Hepatocyte (in vitro differentiated cells): ENCODE measurements at places on chromosomes 3 and 15. TPM values are rescaled to one million over a fixed set of nuclear protein-coding genes. Genes with fewer than 3 reads are reported as not detected.

The OTOL1 gene
- not detected in 2 replicates for total RNA-seq

The HGD gene
- 48.3 and 64.6 TPM in 2 replicates for total RNA-seq

The ITIH1 gene
- total RNA-seq, result 120 and 154 TPM in 2 replicates

The TM6SF1 gene
- 0.20 and 0.52 TPM in 2 replicates for total RNA-seq

The BOC gene
- 17.9 and 20.4 TPM in 2 replicates for total RNA-seq

The TGM4 gene
- 0.43 TPM in 1 of 2 replicates, not detected in the other for total RNA-seq

The IQCF2 gene
- total RNA-seq, result not detected in 2 replicates

The GRAMD2A gene
- total RNA-seq, result 2.2 and 4.4 TPM in 2 replicates

The CFAP92 gene
- 0.17 and 1.3 TPM in 2 replicates for total RNA-seq

The CLDN16 gene
- 0.77 and 1.3 TPM in 2 replicates for total RNA-seq

The UCN2 gene
- total RNA-seq, result 0.08 and 0.30 TPM in 2 replicates

The NR2E3 gene
- total RNA-seq, result 0.12 TPM in 1 of 2 replicates, not detected in the other

The IGF2BP2 gene
- 81.5 and 88.9 TPM in 2 replicates for total RNA-seq

The ATP13A4 gene
- 14.2 and 18.2 TPM in 2 replicates for total RNA-seq

The P4HTM gene
- total RNA-seq, result 39.4 and 42.5 TPM in 2 replicates

The PTH1R gene
- total RNA-seq, result 13.9 and 14.5 TPM in 2 replicates

The FBXW12 gene
- not detected in 2 replicates for total RNA-seq

The TLE3 gene
- total RNA-seq, result 18.0 and 45.9 TPM in 2 replicates

The GHSR gene
- not detected in 2 replicates for total RNA-seq

The FAM43A gene
- total RNA-seq, result 18.9 and 20.3 TPM in 2 replicates

The RLBP1 gene
- not detected in 2 replicates for total RNA-seq

The CIB2 gene
- total RNA-seq, result 48.9 and 68.9 TPM in 2 replicates

The MCTP2 gene
- 23.3 and 24.6 TPM in 2 replicates for total RNA-seq

The CHRNB4 gene
- not detected in 2 replicates for total RNA-seq

The TTC23 gene
- total RNA-seq, result 33.2 and 46.3 TPM in 2 replicates

The PP2D1 gene
- not detected in 2 replicates for total RNA-seq

The SUSD5 gene
- 2.0 and 2.3 TPM in 2 replicates for total RNA-seq

The ZDHHC23 gene
- 4.7 and 8.5 TPM in 2 replicates for total RNA-seq

The CFAP100 gene
- not detected in 2 replicates for total RNA-seq

The GOLGA6D gene
- total RNA-seq, result 0.76 TPM in 1 of 2 replicates, not detected in the other

The ECE2 gene
- total RNA-seq, result not detected in 2 replicates

The MYZAP gene
- 15.5 and 20.3 TPM in 2 replicates for total RNA-seq

The OCA2 gene
- 22.6 and 25.1 TPM in 2 replicates for total RNA-seq

The COL7A1 gene
- total RNA-seq, result 5.7 and 17.4 TPM in 2 replicates

The LIPH gene
- 10.7 and 442 TPM in 2 replicates for total RNA-seq

The WNT5A gene
- total RNA-seq, result 96.0 and 129 TPM in 2 replicates

The BFSP2 gene
- not detected in 2 replicates for total RNA-seq

The SLC28A1 gene
- 2.7 and 3.0 TPM in 2 replicates for total RNA-seq

The MSL2 gene
- total RNA-seq, result 14.2 and 20.2 TPM in 2 replicates

The SEMA7A gene
- 9.5 and 12.0 TPM in 2 replicates for total RNA-seq

The AADACL2 gene
- total RNA-seq, result 0.10 and 0.24 TPM in 2 replicates

The TMOD2 gene
- 2.9 and 3.9 TPM in 2 replicates for total RNA-seq

The CELF6 gene
- total RNA-seq, result 1.1 and 2.4 TPM in 2 replicates

The ADGRG7 gene
- total RNA-seq, result 33.3 and 34.1 TPM in 2 replicates

The CASR gene
- 0.32 and 0.37 TPM in 2 replicates for total RNA-seq

The RETNLB gene
- not detected in 2 replicates for total RNA-seq

The SKOR1 gene
- 0.12 and 0.23 TPM in 2 replicates for total RNA-seq

The NCEH1 gene
- 10.4 and 10.5 TPM in 2 replicates for total RNA-seq

The MORC1 gene
- total RNA-seq, result 5.6 and 6.7 TPM in 2 replicates

The CADM2 gene
- total RNA-seq, result 6.2 and 7.8 TPM in 2 replicates

The C3orf85 gene
- 19.3 and 33.4 TPM in 2 replicates for total RNA-seq

The TMED3 gene
- total RNA-seq, result 178 and 185 TPM in 2 replicates

The CCDC54 gene
- total RNA-seq, result not detected in 2 replicates

The LCTL gene
- not detected in 2 replicates for total RNA-seq
